ENCODE measurements at places on chromosomes 11 and 22. TPM values are rescaled to one million over a fixed set of nuclear protein-coding genes. Genes with fewer than 3 reads are reported as not detected.

DNA sequence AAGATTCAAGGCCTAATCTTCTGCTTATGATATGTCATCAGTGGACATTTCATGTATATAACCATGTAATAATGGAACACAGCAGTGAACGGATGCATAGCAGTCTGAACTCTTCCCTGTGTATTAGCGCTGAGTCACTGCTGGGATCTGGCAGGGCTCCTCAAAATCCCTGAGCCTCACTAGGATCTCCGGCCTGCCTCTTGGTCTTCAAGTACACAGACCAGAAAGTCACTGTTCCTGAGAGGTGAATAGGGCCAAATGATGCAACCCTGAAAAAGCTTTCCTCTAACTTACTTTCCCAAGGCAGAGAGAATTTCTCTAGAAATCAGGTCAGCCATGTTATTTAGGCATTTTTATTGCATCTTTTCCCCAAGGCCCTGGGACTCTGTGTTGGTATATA, 35.0 kb downstream of the POU2AF1 start:
- DNase-seq: no peak

GRCh38 chr11:60858731-60859464, 3.1 kb upstream of the PTGDR2 start:
- DNase-seq: no peak

DNA sequence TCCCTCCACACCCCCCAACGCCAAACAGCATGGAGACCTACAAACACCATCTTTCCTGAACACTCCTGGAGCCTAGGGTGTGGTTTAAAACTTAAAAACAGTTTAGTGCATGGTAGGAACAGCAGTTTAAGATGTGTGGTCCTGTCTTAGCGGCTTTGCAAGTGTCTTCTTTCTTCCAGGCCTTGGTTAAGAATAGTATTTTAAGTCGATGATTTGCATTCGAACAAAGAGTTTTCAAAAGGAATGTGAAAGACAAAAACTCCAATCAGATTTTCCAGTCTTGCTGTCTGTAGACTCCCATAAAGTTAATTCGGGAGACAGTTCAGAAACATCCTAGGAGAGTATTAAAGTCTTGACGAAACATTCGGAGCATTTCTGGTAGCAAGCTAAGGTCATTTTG, 3.7 kb downstream of the FGF4 start:
- no peak for DNase-seq

- DNase-seq: no peak
Observed at GRCh38 chr11:95720195-95720594, 69.4 kb downstream of the FAM76B start.

GRCh38 chr22:25347752-25348102, 128.3 kb downstream of the CRYBB2 start:
- no peak for DNase-seq

Gene C11orf16
- total RNA-seq: not detected

Gene OR6A2
- 0.21 TPM for total RNA-seq

GRCh38 chr11:89361734-89362133, 129.4 kb downstream of the NOX4 start:
- DNase-seq: no peak

- DNase-seq: no peak
Observed at GRCh38 chr11:67163006-67163405, 43.9 kb downstream of the KDM2A start.

DNA sequence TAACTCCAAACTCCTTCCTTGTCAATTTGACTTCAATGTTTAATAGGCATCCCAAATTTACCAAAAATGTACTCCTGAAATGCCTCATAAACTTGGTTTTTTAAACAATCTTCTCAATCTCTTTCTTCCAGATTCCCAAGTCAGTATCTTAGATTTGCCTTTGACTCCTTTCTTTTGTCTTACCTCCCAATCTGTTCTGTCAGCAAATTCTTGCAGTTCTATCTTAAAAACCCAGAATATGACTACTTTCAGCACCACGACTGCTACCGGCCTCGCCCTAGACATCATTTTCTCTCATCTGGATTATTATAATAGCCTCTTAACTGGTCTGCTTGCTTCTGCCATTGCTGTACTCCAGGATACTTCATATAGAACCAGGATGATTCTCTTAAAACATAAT, 7.9 kb downstream of the NLRP14 start:
- no peak for DNase-seq

Gene SNX19
- total RNA-seq: 45.0 TPM

Gene SHANK2
- total RNA-seq: 7.6 TPM

Gene OR8G5
- total RNA-seq: not detected

DNA sequence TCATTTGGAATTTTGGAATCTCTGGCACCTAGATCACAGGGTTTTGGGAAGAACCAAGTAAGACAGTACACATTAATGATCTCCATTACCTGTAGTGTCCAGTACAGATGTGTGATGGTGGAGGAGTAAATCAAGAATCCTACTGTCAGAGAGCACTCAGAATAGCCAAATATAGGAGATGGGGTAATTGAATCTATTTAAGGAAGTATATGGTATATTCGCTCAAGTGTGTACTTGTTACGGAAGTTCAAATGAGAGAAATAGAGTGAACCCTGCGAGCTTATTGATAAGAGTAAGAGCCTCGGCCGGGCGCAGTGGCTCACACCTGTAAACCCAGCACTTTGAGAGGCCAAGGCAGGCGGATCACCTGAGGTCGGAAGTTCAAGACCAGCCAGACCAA, 2.2 kb downstream of the SPCS2 start:
- DNase-seq: no peak

Gene ROM1
- total RNA-seq: 0.23 TPM

Gene SYCE3
- total RNA-seq: not detected

DNA sequence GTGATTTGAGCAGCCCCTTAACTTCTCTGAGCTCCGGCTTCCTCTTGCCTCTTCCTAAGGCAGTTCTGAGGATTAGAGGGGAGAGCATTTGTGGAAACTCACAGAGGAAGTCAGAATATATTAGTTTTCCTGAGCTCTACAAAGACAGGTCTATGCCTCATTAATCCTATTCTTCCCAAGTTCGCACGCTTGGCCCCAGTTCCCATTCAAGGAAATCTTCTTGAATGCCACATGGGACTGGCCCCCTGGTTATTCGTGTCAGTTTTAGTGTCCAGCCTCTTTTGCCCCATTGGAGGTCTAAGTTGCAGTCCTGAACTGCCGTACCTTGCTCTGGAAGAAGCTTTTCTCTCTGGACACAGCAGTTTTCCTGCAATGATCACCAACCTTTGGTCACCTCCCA, 37.6 kb upstream of the ALX4 start:
- DNase-seq: no peak

DNA sequence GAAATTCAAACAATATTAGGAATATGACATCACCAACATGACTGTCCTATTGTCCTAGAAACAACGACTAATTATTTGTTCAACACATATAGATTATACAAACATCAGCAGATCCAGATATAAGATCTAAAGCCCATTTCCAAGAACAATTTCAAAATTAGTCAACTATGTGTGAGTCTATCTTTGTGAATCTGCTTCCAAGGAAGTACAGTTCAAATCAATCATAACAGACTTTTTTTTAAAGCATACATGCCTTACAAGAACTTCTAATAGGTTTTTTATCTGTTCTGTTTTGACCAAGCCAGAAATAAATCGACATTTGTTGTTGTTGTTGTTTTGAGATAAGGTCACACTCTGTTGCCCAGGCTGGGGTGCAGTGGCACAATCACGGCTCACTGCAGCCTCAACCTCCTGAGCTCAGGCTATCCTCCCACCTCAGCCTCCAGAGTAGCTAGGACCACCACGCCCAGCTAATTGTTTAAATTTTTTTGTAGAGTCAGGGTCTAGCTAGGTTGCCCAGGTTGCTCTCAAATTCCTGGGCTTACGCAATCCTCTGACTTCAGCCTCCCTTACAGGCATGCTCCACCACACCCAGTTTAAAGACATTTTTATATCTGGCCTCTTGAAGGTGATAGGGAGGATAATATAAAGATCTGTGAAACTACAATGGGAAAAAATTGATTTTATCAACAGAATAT, 54.8 kb downstream of the DENND5A start:
- DNase-seq: no peak

DNA sequence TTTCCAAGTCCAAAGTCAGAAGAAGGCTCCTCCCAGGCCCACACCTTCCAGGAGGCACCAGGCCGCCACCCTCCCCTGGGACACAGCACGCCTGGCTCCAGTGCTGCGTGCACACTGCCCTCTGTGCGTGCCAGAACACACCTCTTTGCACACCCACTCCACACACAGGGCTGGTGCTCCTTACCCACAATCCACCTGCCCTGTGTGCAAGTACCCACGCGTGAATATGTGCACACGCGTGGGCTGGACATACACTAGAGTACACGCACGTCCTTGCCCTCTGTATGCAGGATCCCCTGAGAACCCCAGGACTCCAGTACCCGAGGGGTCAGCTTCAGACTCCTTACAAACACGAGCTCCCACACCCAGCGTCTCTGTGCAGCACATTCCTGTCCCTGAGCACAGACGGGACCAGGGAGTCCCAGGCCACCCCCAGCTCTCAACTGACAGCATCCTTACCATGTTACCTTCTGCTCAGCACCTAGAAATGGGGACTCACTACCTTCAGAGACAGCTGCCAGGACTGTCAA, 2.8 kb downstream of the DUSP8 start:
- no peak for DNase-seq

DNA sequence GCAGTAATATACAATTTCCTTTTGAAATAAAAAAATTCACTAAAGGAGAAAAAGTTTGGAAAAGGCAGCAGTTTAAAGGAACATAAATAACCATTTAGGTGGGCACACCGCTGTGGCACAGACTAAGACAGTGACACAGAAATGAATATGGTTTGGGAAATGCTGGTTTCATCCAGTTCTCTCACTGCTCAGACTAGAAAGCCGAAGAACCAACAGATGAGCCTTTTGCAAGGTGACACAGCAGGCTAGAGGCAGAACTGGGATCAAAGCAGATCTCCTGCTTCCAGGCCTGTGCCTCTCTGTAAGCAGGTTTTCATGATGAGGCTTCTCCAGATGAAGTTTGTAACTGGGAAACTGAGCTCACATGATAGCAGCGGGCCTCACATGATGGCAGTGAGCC, 380.0 kb upstream of the NARS2 start:
- no peak for DNase-seq

GRCh38 chr22:37996079-37996478, 11.7 kb upstream of the SOX10 start:
- DNase-seq: no peak

GRCh38 chr22:48889887-48890692, 937.6 kb downstream of the BRD1 start:
- no peak for DNase-seq

DNA sequence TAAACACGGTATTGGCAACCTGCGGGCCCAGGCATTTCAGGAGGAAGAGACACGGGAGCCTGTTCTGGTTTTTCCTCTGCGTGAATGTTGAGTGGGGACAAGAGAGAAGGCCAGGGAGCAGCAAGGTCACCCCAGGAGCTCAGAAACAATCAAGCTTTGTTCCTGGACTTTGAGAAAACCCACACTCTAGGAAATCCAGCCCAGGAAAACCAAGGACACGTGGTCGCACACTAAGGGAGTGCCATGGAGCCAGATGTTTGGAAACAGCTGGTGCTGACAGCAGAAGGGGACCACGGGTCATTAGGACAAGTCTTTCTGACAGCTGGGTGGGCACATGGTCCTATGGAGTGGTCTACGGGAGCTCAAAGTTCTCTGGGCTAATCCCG, 44.1 kb downstream of the MYH9 start:
- no peak for DNase-seq

Gene APOA5
- total RNA-seq: not detected

- DNase-seq: no peak
Observed at GRCh38 chr22:36862251-36863242, 1.7 kb downstream of the NCF4 start.
